Chondrocyte (in vitro differentiated cells): ENCODE measurements at places on chromosomes 11 and 22.

DNA sequence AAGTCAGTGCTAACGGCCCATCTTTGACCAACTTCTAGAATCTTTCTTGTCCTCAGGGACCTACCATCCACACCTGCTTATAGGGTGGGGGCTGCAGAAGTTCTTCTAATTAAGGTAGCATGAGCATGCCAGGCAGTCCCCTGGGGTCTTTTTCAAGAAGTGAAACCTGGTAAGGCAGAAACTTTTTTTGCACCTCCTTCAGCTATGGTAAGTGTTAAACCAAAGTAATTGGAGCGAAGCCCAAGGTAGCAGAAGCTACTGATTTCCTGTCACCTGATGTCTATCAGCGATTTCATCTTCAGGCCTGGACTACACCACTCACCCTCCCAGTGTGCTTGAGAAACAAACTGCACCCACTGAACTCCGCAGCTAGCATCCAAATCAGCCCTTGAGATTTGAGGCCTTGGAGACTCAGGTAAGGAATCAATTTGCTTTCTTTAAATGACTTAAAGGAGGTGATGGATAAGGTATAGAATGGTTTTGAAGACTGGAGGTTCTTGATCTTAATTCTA lies at the start of gene MS4A1:
MS4A1 (plus strand) TSS at position 317 of the 512 bp plus-strand sequence. CDS start 6,528 bp downstream, outside the sequence.
- no peak for DNase-seq

- DNase-seq, result no peak
Measured at GRCh38 chr22:20203142-20203551, 52.3 kb upstream of the CCDC188 start.

- no peak for DNase-seq
Measured at GRCh38 chr11:94675813-94676212, 92.3 kb upstream of the AMOTL1 start.

- DNase-seq, result no peak
Measured at GRCh38 chr11:5007561-5007960, 12.9 kb downstream of the OR51L1 start.

GRCh38 chr11:45384016-45384415 lies 97.9 kb upstream of the SYT13 start:
- DNase-seq, result peak; percentile 29

DNA sequence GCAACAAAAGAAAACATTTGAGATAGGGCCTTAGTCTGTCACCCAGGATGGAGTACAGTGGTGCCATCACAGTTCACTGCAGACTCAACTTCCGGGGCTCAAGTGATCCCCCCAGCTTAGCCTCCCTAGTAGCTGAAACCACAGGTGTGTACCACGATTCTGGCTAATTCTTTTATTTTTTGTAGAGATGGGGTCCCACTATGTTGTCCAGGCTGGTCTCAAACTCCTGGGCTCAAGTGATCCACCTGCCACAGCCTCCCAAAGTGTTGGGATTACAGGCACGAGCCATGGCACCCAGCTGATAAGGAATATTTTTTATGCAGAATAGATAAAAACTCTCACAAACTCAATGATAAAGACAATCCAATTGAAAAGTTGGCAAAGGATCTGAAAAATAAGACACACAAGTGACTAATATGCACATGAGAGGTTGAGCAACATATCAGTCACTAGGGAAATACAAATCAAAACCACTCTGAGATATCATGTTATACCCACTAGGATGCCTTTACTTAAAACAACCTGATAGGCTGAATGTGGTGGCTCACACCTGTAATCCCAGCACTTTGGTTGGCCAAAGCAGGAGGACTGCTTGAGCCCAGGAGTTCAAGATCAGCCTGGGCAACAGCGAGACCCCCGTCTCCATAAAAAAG lies 33.9 kb upstream of the CLTCL1 start:
- DNase-seq, result no peak

DNA sequence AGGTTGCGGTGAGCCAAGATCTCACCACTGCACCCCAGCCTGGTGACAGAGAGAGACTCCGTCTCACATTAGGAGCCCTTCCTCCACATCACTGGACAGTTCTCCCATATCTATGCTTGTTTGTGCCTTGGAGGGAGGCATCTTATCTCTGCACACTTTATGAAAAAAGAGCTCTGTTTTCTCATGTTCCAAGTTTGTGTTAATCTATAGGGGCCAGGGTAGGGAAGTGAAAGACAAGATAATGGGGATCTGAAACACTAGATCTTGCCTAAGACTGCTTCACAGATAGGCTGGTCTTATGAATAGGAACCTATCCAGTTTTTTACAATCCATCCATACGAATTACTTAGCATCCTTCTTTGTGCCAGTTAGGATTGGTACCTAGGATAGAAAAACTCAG lies 17.1 kb downstream of the OR6Q1 start:
- DNase-seq, result no peak

DNA sequence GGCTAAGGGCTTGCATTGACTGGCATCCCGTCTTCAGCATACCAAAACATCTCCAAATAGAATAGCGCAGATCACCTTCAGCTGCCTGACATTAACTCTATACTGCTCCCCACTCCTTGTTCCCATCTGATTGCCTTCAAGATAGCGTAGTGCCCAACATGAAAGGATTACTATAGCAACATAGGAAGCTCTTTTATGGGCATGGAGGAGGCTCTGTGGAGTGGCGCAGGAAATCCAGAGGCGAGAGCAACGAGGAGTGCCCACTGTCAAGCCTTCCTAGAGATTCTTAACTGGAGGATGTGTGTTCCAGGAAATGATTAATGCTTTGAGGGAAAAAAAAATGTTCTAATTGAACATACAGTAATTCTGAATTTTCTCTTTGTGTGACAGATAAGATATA lies 213.3 kb downstream of the CADM1 start:
- DNase-seq, result no peak

DNA sequence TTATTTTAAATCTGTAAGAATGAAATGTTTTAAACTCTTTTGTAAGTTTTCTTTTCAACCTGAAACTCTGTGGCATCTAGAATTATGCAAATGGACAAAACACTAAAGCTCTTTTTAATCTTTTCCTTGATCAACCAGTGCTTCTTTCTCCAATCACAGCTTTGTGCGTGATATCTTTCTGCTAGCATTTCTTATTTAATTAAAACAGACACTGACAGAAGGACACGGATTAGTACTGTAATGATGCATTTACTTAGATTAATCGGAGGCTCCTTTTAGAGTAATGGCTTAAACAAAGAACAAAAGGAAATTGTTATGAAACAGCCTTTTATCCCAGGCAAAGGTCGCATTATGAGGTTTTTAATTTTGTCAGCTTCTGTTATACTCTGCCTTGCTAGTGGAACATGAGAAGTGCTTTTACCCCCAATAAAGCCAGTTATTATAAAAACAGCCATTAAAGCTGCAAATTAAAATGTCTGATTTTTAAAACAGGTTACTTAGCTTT lies 48.5 kb upstream of the SOX6 start:
- DNase-seq, result no peak

DNA sequence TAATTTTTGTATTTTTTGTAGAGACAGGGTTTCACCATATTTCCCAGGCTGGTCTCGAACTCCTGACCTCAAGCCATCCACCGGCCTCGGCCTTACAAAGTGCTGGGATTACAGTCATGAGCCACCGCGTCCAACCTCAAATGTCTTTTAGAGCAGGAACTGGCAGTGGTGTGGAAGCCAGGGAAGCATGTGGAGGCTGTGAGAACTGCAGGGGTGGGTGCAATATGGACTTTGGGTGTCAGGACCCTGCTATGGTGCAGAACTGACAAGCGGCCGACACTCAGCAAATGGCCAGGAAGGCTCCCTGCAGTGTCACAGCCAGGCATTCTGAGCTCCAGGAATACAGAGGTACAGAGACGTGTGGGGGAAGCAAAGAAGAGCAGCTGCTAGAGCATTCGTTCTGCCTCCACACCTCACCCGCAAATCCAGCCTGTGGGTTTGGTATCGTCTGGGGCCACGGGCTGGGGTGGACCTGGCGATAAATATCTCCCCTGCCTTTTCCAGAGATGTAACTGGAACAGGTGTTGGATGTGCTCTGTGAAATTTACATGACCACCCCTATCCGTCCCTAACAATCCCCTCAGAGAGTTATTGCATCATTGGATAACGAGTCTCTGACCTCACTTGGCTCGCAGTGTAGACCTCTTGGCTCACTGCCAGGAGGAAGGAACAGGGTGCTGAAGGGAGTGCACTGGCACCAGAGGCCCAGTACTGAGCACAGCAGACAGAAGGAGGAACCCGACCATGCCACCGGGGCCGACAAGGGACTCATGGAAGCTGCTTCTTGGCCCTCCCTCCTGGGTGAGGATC lies 624.7 kb upstream of the B3GAT1 start:
- DNase-seq, result no peak

DNA sequence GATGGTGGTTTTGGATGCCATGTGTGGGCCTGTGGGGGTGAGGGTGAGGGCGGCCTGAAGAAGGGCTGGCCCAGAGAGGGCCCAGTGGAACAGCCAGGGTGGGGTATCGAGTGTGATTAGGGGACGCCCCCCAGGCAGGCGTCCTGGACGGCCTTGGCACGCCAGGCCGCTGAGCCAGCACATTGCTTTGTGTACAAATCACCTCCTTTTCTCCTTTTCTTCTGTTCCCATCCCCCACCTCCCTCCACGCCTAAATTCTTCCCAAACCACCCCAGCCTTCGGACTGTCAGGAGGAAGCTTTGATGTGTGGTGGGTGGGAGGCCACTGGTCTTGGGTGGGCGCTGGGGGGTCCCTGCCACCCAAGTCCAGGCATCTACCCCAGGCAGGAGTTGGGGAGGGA lies 7.8 kb upstream of the CD248 start:
- no peak for DNase-seq

- no peak for DNase-seq
Measured at GRCh38 chr11:117633976-117634755, 162.8 kb downstream of the DSCAML1 start.

- no peak for DNase-seq
Measured at GRCh38 chr11:112082729-112083128, 3.8 kb downstream of the TIMM8B start.

DNA sequence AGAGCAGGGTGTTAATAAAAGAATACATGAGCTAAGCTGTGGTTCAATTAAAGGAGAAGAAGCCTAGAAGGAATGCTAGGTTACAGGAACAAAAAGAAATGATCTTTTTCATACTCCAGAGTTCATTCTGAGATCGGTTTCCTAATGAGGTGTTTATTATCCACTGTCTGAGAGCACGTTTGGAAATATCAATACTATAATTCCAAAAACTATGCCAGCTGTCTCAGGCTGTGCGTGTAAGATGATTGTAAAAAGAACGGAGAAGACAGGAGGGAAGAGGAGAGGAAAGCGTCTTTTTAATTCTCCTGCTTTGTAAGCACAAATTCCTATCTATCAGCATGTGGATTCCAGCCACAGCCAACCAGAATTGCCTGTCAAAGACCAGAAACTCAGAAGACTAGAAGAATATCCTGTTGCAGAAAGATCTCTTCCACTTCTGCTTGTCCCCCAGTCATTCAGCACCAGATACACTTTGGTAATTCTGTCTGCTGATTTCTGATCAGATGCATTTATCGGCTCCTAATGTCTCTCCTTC lies 25.7 kb downstream of the APOL5 start:
- DNase-seq, result no peak

DNA sequence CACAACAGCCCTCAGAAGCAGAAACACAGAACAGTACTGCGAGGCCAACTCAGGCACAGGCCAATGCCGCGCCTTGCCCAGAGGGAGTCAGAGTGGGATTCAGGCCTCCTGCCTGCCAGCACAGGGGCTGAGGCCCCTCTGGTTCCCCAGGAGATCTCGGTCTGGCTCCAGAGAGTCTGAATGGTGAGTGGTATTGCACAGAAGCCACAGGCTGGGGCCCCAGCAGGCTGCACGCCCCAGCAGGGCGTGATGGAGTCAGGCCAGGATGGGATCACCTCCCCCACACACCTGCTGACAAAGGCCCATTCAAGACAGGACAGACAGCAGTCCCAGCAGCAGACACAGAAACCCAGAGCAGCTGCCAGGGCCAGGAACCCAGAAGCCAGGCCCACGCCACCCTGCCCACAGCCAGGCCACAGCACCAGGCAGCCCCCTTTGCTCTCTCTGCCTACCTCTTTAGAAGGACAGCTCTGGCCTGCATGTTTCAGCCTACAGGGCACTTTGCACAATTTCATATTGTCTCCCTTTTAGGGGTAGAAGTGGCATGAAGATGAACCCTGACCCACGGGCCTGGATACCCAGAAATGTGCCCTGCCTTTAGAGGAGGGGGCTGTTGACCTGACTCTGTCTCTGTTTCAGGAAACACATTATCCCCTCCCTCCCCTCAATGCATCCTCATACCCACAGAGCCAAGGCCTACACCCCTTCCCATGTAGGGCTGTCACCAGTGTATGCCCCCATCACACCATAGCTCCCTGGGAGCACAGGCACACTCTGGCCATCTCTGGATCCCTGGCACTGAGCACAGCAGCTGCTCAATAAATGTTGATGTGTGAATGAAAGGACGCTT lies 6.1 kb downstream of the FXYD6 start:
- no peak for DNase-seq

GRCh38 chr11:26483108-26483507 lies 89.0 kb downstream of the MUC15 start:
- DNase-seq, result no peak

GRCh38 chr11:34263441-34264091 lies 94.2 kb downstream of the ABTB2 start:
- DNase-seq, result no peak

DNA sequence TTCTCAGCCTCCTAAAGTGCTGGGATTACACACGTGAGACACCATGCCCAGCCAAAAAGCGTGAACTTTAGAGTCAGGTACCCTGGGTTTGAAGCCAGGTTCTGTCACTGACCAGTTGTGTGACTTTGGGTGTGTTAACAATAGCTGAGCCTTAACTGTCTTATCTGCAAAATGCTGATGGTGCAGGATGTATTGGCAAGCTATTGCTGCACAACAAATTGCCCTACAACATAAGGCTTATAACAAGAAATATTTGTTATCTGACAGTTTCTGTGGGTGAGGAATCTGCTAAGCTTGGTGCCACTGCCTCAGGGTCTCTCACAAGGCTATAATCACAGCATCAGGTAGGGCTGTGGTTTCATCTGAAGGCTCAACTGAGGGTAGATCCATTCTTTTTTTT lies 21.9 kb downstream of the SYNGR1 start:
- no peak for DNase-seq

DNA sequence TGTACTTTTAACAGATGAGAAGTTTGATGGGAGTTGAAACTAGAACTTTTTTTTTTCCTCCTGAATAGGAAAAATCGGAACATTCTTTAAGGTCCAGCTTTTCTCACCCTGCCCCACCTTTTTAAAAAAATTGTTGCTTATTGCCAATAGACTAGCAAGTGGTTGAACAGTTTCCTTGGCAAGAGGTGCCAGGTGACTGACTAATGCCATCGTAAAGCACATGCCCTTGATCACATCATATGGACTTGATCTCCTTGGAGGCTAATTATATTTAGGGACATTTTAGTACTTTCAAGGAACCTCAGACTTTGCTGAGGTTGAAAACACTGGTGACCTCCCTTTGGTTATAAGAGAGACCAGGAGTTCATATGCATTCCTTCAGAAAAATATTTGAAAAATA lies 57.6 kb downstream of the MTMR3 start:
- no peak for DNase-seq
